ENCODE measurements at places on chromosomes 1 and 21.

- DNase-seq: peak; percentile 89
These were observed 12.4 kb downstream of the PSEN2 start for GRCh38 chr1:226882631-226883409.

DNA sequence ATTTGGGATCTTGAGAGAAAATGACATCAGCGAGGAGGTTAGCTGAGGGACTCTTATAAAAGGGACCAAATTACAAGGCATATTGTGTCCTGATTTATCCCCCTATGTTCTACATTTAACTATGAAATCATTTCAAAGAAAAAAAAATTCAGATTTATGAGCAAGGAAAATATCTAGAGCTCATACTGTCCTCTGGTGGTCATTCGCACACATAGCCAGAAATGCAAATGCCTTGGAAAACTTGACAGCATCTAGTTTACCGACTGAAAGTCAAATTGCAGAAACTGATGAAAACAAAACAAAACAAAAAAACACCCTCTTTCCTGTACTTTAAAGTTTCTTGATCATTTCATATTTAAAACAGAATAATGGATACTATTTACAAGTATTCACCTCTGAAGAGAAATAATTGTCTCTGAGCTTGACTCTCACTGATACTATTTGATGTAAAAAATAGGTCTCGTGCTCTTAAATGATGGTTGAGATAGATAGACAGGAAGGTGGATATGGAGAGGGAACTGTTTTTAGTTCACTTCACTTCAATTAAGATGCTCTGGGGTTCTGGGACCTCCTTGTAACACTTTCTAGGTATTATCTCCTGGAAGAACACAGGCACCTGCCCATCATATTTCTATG is 253.8 kb downstream of the PCP4 start:
- DNase-seq: no peak

GRCh38 chr1:200749090-200749489 is 10.4 kb downstream of the CAMSAP2 start:
- peak; percentile 5 for DNase-seq

DNA sequence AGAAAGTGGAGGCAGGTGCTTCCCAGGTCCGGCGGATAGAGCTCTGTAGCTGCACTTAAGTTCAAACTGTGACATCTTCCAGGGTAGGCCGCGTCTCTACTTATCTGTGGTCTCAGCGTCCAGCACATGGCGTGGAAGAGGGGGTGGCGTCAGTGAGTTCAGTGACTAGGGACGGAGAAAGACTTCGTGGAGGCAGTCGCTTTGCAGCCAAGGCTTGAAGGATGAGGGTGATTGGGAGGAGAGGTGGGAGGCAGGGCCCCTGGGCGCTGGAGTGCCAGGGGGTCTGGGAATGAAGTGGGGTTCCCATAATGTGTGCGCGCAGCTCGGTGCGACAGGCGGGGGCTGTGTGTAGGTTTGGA is 444 bp upstream of the AGO1 start:
- DNase-seq: no peak

- no peak for DNase-seq
These were observed 17.0 kb downstream of the ZNF697 start for GRCh38 chr1:119631086-119631432.
